ENCODE measurements at places on chromosomes 5 and 9.

- no peak for DNase-seq
These were observed 69.3 kb downstream of the SLC1A1 start for GRCh38 chr9:4559261-4560182.

DNA sequence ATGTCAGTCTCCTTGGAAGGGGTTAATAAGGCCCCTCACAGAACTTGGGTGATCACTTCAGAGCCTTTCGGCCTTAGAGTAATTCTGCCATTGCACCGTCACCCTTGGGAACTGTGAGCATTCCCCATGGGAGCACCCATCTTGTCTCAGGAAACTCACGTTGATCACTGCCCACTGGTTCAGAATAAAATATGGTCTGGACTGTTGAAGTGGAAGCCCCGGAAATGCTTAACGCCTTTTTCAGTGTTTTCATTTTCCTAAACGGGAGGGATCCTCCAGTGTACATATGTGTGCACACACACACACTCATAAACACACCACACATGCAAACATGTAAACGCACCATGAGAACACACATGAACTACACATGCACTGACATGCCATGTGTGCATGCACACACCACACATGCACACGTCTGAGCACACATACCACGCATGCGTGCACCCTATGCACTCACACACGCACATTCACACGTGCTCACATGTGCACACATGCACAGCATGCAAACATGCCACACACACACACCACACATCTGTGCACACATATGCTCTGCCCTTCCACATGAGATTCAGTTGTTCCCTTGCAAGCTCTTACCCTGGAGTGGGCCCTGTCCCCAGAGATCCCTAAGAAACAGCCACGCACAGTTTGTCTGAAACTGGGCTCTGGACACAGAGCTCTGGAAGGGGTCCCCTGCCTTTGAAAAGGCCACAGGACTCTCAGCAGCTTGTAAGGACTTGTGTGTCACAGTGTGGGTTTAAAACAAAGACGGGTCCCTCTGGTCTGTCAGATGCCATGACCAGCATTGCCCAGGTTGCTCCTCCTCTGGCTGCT, 17.0 kb downstream of the MRPL36 start:
- DNase-seq: no peak

DNA sequence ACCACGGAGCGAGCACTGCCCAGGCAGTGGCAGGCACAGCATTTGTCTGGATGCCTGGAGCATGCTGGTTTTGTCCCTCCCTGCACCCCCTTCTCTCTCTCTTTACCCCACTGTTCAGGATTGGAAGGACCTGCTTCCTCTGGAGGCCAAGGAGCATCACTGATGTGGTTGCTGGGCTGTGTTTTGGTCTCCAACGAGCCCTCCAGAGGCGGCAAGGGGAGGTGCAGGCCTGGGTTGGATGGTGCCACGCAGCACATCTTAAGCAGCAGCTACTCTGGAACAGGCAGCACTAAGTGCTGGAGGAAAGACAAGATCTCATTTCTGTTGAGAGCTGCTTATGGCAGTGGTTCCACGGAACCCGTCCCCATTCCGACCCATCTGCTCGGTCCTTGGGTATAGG, 139.6 kb downstream of the CMYA5 start:
- DNase-seq: peak; percentile 30

GRCh38 chr9:94507531-94508258, 47.2 kb upstream of the PCAT7 start:
- DNase-seq: no peak

- no peak for DNase-seq
These were observed 191.3 kb downstream of the RGS3 start for GRCh38 chr9:113654605-113655428.

- no peak for DNase-seq
These were observed 36.8 kb downstream of the UNC5A start for GRCh38 chr5:176847148-176847547.

DNA sequence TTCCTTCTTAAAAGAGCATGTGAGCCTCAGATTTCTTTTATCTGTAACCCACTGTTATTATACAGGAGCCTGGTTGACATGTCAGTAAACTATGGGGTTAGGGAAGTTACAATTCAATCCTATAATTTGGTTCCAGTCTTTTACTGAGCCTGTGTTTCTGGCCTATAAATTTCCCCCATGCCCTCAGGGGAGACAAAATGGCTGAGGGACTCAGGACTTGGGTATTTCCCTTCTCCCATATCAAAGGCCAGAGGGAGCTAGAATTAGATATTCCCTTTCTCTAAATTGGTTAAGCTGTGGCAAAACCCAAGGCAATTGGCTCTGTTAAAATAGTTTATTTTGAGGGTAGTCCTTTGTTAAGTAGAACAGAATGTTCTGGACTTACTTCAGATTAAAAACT, 823.2 kb downstream of the TLE1 start:
- DNase-seq: no peak

DNA sequence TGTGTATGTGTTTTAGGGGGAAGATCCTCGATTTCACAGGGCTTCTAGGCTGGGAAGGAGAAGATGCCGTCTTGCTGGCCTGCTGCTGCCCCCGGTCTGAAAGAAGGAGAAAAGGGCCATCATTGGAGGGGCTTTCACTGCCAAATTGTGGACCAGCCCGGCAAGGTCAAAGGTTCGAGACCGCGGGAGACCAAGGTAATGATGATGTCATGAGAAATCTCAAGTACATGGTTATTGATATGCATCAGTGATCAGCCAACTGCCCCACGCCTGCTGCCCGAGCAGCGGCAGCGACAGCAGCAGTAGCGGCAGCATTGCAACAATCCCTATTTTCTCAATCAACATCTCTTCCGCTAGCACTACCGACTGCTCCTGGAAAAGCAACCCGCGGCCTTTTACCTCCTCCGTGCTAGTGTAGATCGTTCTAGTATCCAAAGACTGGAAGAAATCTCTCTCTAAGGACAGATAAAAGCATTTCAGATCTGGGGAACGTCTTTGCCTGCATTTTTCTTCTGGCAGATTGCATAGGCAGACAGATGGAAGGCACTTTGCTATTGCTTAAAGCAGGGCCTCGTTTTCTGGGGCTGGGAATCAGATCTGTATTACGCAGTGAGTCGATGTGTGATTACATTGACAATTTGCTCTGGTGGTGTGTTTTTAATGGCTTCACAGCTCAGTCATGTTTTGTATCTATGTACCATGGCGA, 215.3 kb downstream of the MEF2C start:
- DNase-seq: no peak

DNA sequence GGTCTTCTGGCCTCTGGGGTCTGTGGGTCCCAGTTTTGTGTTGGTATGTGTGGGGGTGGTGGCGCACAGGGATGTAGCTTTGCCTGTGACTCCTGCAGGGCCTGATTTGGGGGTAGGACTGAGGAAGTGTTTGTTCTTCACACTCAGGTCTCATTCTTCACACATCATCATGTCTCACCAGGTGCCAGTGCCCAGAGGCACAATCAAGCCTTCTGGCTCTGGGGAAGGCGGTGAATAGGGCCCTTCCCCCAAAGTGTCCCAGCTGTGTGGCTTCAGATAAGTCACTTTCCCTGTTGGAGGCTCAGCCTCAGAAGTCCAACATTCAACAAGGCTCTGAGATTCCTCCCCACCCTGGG, 5.1 kb downstream of the DBN1 start:
- DNase-seq: no peak

- DNase-seq: no peak
These were observed 3.9 kb downstream of the FNIP1 start for GRCh38 chr5:131792896-131793295.

DNA sequence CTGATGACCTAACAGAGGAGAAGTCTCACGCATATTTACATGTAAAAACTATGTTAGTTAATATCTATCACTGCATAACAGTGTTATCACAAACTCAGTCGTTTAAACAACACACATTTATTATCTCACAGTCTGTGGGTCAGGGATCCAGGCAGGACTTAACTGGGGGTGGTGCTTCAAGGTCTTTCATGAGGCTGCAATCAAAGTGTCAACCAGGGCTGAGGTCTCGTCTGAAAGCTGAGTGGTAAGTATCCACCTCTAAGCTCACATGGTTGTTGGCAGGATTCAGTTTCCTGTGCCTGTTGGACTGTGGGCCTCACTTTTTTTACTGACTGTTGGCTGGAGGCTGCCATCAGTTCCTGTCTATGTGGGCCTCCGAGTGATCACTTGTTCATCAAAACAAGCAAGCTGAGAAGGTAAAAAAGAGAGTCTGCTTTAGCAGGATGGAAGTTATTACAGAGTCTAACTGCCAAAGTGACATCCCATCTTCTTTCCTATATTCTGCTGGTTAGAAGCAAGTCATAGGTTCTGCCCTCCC, 188.6 kb downstream of the CARTPT start:
- no peak for DNase-seq

- no peak for DNase-seq
These were observed 45.4 kb downstream of the SPATA31C2 start for GRCh38 chr9:88092797-88093331.

DNA sequence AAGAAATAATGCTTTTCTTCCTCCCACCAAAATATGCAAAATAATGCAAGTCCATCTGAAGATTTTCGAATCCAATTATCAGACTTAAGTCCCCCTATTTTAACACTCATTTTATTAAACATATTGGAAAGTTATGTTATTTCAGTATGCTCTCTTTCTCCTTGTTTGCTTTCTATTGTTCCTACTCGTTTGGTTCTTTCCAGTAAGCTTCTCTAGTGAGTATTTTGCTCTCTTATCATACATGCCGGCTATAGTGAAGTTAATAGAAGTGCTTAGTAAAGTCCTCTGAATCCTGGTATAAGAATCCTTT, 517 bp downstream of the ALDH1A1 start:
- peak; percentile 53 for DNase-seq

- DNase-seq: no peak
These were observed 9.9 kb downstream of the SAXO1 start for GRCh38 chr9:19023078-19023477.

- no peak for DNase-seq
These were observed 88.8 kb downstream of the PHF2 start for GRCh38 chr9:93665128-93665636.

DNA sequence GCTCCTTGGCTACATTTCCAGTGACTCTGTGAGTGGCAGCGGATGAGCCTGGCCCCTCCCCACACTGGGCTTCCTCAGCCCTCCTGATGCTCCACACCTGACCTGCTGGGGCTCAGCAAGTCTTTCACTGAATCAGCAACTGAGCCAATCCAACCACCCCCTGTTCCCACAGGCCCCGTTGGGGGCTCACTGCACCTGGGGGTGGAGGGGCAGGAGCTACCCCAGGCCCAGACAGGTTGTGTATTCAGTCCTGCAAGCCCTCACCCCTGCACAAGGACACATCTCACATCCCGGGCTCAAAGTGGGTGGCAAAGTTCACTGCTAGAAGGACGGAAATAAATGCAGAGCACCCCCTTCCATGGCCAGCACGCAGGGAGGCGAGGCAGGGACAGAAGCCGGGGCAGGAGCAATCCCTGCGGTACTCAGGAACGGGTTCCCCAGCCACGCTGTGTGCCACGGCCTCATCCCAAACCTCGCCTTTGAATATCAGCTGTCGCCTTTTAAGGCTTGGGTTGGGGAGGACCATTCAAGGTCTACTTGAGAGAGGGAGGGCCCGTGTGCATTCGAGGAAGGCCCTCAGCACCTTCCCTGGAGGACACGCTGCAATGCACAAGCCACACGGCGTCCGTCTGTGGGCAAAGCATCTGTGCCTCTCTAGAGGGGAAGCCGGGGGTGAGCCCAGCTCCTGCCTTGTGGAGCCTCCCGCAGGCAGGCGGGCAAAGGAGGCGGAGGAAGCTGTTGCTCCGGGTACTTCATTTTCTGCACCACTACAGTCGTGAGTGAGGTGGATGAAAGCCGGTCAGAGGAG, 75.0 kb upstream of the SARDH start:
- no peak for DNase-seq

DNA sequence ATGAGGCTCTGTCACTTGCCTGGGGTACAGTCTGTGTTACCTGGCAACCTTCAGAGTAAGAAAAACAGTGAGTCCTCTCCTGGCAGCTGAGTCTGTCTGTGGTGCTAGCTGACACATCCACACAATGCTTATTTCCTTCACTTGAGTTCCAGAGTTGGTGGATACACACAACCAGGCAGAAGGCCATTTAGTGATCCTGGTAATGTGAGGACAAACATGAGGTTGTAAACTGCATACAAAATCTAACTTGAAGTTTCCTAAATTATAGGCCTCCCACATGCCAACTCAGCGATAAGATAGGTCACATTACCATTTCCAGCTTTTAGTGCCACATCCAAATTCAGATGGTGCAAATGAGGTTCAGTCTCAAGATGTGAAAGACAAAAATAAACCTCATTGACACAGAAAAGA, 125.5 kb downstream of the DCP2 start:
- no peak for DNase-seq

DNA sequence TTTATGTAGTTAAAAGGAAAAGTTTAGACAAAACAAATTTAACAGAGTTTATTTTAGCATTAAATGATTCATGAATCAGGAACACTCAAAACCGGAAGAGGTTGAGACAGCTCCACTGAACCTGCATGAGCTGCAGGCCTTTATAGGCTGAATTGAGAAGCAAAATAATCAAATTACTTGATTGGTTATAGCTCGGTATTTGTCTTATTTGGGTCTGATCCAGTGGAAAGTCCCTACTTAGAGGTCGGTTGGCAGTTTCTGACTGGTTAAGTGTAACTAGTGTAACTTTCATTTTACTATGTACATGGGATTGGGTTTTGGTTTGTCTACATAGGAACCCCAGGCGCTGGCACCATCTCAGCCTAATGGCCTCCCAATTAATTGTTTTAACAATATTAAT, 74.1 kb upstream of the PIK3R1 start:
- no peak for DNase-seq

- no peak for DNase-seq
These were observed 231.7 kb downstream of the CTNND2 start for GRCh38 chr5:11672385-11673085.

DNA sequence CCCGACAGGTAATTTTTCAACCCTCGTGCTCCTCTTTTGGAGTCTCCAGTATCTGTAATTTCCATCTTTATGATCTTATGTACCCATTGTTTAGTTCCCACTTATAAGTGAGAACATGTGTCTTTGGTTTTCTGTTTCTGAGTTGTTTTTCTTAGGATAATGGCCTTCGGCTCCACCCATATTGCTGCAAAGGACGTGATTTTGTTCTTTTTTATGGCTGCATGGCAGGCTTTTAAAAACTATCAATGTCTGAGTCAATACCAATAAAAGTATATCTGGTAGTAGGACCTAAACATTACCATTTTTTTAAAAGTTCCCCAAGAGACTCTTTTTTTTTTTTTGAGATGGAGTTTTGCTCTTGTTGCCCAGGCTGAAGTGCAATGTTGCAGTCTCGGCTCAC, 3.9 kb upstream of the SLC26A2 start:
- DNase-seq: no peak

DNA sequence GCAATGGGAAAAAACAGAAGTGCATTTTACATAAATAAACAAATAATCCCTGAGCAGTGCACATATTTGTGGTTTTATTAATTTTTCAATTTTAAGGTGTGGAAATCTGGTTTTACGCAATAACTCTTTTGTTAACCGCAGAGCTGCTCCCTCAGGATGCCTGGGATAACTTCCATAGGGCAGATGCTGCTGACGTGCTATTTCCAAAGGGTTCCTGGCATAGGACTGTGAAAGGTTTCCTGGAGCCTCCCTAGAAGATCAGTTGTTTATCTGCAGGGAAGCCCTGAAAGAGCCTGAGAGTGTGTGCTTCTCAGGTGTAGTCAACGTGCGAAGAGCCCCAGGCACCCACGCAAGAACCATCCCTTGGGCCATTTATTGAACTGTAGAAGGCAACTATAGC, 443.5 kb downstream of the PLK2 start:
- DNase-seq: peak; percentile 84
